ENCODE measurements at places on chromosomes 1 and 21.

GRCh38 chr1:2112280-2112701, 62.1 kb downstream of the PRKCZ start:
- no peak for DNase-seq

DNA sequence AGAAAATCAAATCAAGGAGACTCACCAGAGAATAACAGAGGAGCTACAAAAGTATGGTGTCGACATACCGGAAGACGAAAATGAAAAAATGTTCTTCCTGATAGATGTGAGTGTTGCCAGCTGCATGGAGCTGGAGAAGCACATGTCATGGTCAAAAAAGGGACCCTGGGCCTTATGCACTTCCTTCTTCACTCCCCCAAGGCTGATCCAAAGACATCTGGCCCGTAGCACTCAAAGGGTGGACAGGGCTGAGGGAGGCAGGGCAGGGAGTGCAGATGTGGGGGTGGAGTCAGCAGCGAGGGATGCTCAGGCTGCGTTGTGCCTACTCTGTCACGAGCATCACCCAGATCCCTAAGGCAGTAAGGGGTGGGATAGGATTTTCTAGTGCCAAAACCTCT, 19.4 kb downstream of the MX1 start:
- no peak for DNase-seq

GRCh38 chr1:32991819-32992488, 27.3 kb upstream of the RNF19B start:
- no peak for DNase-seq

GRCh38 chr21:14114251-14114650, 96.5 kb downstream of the LIPI start:
- peak; percentile 80 for DNase-seq

DNA sequence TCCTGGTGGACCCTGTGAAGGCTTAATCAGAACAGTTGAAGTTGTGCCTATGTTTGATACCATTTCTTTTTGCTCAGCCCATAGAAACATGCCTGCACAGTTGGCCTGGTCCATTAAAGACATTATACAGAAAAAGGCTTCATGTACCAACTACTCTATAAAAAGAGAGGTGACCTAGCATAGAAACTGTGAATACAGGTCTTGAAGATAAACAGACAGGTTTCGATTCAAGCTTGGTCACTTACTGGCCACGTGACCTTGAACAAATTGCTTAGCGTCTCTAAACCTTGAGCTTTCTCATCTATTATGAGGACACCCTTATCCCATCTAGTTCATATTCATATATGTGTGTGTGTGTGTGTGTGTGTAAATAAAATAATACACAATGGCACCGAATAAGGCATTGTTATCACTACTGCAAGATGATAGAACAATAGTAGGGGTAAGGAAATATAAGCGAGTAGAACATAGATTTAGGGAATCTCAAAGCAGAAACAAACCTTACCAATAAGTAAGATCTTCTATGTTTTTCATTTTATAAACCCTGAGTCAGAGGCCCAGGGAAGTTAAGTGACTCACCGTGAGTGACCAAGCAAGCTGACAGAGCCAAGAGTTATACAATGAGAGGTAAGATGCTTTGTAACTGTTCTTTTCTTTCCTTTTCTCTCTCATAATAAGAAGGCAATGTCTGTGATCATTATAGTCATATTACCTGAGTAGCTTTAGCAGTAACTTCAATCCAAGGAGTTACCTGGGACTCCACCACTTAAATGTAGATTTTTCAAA, 476.8 kb upstream of the DEPDC1 start:
- DNase-seq, result no peak

GRCh38 chr21:42156690-42157605, 62.0 kb upstream of the ABCG1 start:
- DNase-seq, result peak; percentile 60

DNA sequence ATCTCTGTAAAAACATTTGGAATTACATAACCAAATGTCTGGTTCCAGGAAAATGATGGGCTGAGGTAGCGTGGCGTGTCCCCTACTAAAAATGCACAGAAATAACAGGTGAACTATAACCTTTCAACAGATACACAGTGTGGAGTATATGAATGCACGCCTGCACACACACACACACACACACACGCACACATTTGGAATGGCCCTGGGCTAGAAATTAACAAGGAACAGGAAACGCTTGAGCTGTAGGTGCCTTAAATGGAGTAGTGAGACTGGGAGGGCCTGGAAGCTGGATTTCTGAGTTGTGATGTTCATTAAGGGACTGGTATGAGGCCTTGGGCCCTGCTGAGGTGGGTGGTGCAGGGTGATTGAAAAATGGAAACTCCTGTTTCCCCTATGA, 246.5 kb upstream of the C1orf174 start:
- DNase-seq, result no peak
